ENCODE measurements at places on chromosomes 11 and 22.

GRCh38 chr11:70547386-70547785, 149.1 kb downstream of the CTTN start:
- no peak for DNase-seq

DNA sequence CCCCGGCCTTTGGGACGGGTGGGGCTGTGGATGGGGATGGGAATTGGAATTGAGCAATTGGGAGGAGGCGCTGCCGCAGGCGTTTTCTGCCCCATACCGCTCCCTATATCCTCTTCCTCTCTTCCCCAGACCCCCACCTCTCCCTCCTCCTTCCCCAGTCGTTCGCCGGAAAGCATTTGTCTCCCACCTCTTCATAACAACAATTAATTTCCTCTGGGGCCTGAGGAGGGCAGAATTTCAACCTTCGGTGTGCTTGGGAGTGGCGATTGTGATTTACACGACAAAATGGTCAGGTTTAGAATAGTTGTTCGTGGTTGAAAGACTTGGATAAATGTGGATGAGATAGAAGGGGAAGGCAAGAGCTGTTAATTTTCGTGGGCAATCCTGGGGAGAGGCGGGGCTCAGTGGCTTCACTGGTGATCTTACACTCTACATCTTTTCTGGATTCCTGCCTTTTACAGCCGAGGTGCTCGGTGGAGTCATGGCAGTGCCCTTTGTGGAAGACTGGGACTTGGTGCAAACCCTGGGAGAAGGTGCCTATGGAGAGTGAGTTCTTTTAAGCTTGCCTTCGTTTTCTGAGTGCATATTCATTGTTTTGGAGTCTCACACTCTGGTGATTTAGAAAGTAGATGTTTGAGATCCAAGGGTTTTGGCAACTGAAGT, 1.5 kb downstream of the CHEK1 start:
- DNase-seq: no peak

GRCh38 chr11:46280706-46281105, 3.2 kb downstream of the CREB3L1 start:
- no peak for DNase-seq

DNA sequence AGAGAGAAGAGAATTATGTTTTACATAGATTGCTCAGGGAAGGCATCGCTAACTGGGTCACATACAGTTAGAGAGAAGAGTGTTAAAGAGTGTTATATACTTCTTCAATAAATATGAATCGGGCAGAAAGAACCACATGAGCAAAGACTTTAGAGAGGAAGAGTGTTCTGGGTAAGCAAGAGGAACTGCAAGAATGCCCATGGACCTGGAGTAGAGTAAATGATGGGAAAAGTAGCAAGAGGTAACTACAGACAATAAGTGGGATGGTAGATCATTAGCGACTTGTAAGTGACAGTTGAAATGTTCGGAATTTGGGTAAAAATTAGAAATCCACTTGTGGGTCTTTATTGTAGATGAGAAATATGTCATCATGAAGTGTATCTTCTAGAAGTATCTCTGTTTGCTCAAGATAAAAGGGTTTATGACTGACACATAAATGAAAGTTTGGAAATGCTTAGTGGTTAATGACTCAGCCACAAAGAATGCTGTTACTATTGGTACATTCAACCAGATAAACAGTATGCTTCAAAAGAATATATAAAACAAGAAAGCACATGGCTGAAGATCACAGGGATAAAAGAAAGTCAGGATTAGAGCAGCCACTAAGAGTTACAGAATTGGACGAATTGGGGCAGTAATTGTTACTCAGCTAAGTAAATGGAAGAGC, 229.3 kb downstream of the CASP12 start:
- no peak for DNase-seq

- no peak for DNase-seq
Observed at GRCh38 chr11:12800871-12801270, 126.7 kb downstream of the TEAD1 start.

DNA sequence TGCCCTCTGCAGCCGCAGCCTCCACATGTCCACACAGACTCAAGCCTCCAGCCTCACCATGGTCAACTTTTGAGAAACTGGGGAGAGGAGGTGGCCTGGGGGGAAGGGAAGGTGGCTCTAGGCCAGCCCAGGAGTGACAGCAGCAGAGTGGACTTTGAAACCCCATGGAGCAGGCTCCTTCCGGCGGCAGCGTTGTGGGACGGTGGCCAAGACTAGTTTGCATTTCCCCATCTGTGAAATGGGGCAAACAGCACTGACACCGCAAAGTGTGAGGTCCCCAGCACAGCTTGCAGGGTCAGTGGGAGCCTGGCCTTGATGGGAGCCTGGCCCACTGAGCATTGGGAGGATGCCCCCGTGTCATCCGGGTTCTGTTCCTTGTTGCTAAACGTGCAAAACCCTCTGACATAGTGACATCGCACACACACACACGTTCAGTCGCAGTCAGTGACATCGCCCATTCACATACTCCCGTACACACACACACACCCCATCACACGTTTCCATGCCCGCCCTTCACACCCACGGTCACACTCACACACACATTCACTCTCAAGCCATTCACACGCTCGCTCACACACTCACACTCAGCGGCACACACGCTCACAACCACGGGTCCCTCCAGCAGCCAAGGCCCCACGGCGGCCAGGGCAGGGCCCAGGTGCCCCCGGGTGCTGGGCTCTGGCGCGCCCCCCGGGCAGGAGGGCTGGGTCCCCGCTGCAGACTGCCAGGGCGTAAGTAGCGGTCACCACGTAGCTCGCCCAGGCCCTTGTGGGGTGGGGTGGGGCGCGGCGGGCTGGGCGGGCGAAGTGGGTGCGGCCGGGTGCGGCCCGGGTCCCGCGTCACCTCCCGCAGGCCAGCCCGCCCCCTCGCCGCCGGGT, 585 bp downstream of the CYB5R3 start:
- DNase-seq: no peak

GRCh38 chr11:295351-296170, 3.8 kb downstream of the IFITM5 start:
- no peak for DNase-seq

- DNase-seq: no peak
Observed at GRCh38 chr11:72958791-72959190, 144.6 kb downstream of the ATG16L2 start.

- DNase-seq: peak; percentile 56
Observed at GRCh38 chr22:50190941-50191741, 5.4 kb downstream of the TRABD start.

DNA sequence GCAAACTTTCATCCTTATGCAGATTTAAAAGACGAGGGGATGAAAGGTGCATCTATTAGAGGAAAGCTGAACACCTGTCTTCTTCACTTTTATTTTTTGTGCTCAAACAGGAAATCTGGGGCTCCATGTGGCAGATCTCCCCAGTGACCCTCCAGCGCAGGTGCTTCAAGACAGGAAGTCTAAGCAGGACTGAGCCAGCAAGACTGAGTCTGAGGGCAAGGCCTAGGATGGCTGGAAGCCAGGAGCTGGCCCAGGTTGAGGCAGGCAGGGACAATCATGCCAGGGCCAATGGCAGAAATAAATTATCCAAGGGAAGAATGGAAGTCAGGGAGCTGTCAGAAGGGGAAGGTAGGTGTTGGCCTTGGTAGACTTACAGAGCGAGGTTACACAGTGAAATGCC, 101.1 kb upstream of the SPON1 start:
- DNase-seq: no peak

DNA sequence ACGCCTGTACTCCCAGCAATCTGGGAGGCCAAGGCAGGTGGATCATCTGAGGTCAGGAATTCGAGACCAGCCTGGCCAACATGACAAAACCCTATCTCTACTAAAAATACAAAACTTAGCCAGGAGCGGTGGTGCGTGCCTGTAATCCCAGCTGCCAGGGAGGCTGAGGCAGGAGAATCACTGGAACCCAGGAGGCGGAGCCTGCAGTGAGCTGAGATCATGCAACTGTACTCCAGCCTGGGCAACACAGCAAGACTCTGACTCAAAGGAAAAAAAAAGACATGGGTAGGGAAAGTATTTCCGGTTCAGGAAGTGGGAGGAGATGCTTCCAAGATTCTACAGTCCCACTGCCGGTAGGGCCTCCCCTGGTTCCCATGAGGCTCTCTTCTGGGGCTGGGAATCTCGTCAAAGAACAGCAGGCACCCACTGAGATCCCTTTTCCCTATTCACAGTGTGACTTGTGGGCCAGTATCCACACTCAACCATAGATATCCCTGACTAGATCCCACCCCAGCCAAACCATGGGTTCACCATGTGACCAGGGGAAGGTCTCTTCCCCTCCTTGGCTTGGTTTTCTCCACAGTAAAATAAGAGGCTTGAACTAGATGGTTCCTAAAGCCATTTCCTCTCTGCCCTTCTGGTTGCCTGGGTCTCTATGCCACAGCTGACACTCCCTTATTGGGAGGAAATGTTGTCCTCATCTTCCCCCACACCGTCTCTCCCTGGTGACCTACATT, 443.3 kb downstream of the BUD13 start:
- DNase-seq: no peak

GRCh38 chr11:79097246-79097875, 343.5 kb downstream of the TENM4 start:
- no peak for DNase-seq

- no peak for DNase-seq
Observed at GRCh38 chr22:46578251-46578823, 40.9 kb upstream of the CELSR1 start.

DNA sequence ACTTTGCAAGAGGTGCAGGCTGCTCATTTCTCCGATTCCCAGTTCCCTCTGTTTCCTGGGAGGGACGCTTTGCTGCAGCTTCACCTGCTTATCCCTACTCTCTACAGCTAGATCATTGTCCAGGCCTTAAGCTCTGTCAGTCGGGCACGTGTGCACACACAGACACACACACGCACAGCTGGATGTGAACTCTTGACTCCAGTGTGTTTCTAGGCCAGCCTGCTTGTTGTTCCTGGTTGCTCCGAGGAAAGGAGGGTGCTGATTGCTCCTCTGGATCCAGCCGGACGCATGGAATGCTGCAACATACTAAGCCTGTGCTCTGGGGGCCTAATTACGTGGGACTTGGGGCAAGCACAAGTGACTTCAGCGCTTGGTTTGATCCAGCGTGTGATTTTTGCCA, 19.7 kb downstream of the ZNRF3 start:
- no peak for DNase-seq

DNA sequence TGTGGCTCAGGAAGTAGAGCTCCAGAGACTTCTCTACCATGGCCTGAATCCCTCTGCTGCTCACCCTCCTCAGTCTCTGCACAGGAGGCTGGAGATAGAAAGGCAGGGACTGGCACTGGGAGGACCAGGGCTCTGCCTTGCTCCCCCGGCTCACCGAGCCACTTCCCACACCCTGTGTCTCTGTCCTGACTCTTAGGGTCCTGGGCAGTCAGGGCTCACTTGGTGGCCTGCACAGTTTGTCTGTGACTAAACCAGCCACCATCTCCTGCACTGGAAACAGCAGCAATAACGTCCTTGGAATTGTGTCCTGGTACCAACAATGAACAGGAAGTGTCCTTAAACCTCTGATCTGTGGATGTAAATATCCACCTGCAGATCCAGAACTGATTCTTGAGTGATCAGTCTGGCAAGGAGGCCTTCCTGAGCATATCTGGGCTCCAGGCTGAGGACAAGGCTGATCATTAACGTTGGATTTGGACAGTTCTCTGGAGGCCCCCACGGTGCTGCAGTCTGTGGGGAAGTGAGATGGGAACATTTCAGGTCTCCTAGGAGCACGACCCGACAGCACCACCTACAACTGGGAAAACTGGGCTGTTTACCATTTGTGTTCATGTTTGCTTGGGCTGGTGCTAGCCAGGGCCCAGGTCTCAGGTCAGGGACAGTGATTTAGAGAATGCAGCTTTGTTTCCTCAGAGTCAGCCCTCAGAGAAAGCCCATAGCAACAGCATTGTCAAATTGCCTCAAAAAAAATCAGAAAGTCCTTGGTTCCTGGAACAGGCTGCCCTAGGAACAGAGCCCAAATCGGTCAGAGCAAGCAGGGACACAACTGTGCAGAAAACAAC, 82.5 kb downstream of the ZNF280B start:
- no peak for DNase-seq

DNA sequence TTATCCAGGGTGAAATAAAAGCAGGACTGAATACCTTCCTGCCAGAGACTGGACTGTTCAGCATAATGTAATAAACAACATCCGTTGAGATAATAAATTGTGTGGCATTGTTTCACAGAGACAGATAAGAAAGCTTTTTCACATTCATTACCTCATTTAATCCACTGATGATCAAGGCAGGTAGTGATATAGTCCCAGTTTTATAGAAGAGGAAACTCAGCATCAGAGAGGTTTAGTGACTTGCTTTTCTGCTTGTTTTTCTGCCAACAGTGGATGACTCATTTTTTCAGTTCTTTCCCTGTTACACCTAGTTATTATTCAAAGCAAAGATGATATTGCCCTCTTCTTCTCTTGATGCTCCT, 4.0 kb downstream of the MYO18B start:
- no peak for DNase-seq

DNA sequence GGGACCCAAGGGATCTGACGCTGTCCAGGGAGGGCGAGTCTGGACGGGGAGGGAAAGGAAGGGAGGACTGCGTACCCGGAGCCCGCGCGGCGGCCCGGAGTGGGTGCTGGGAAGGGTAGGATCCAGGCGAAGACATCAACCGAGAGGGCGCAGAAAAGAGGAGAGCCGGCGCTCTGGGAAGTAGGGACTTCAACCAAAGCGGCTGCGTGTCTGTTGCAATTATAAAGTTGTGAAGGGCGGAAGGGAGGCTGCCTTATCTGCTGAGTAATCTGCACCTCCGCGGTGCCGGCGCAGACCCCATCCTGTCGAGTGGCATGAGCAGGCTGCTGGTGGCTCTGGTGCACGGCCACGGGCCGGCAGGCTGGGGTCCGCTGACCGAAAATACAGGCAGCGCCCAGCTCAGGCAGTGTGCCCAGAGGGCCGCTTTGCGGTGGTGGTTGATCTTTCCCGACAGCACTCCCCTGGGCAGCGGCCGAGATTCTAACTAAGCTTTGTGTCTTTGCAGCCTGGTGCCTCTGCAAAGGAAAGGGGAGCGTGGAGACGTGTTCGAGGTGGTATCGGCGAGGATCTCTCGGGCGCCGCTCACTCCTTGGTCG, 978 bp downstream of the C11orf87 start:
- DNase-seq: no peak

DNA sequence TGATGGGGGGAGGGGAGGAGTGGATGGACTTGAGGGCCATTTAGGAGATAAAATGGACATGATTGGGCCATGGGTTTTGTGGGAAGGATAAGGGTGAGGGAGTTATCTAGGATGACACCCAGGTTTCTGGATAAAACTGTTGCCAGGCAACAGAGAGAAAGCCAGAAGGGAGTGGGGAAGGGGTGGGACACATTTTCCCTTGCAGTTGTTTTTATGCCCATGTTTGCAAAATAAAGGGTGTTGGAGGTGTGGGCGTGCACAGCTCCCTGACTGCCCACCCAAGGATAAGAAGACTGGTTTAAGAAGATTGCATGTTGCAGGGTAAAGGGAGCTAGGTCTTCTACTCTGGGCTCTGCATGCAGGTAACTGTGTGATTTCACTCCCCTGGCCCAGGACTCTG, 18.3 kb upstream of the YWHAH start:
- no peak for DNase-seq

- DNase-seq: no peak
Observed at GRCh38 chr22:40027191-40028097, 32.7 kb downstream of the FAM83F start.

- DNase-seq: no peak
Observed at GRCh38 chr22:43326331-43327156, 16.6 kb downstream of the SCUBE1 start.
